ENCODE measurements at places on chromosomes 11 and 22.

- DNase-seq = no peak
Measured at GRCh38 chr11:126739499-126740145, 260.9 kb downstream of the KIRREL3 start.

- DNase-seq = no peak
Measured at GRCh38 chr11:112042161-112042960, 17.2 kb downstream of the DLAT start.

DNA sequence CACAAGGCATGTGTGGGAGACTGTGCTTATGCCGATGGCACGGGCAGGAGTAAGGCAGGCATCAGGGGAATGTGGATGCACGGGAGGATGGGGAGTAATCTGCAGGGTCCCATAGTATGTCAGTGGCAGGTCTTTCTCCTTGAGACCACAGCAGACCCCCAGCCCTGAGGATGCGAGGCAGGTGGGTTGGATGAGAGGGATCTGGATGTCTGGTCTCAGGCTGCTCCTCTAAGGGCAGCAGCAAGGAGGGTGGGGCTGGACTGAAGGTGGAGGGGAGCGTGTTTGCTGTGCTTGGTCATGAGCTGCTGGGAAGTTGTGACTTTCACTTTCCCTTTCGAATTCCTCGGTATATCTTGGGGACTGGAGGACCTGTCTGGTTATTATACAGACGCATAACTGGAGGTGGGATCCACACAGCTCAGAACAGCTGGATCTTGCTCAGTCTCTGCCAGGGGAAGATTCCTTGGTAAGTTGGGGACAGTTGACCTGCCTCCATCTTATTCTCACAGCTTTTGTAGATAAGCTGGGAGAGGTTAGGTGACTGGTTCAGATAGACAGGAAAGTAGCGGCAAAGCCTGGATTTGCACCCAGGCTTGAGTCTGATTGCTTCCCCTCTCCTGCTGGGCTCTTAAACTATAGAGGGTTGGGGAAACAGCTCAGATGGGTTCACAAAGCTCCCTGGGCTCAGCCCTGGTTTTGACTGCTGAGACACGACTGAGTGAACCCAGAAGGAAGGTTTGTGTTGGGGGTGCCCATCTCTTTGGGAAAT, at the start of gene APOL1:
Gene APOL1 (plus strand): TSS at position 380 of the 769 bp plus-strand sequence. CDS start 1,823 bp downstream, outside the sequence.
- peak; percentile 62 for DNase-seq

- DNase-seq = peak; percentile 4
Measured at GRCh38 chr11:5004424-5005274, 10.0 kb downstream of the OR51L1 start.

GRCh38 chr11:58428021-58428420, at the start of gene OR5B2:
OR5B2 (minus strand) TSS chr11:58428121; CDS start chr11:58423261, 4,860 bp downstream.
- no peak for DNase-seq

GRCh38 chr11:115776916-115777315, 272.7 kb upstream of the CADM1 start:
- DNase-seq = no peak

DNA sequence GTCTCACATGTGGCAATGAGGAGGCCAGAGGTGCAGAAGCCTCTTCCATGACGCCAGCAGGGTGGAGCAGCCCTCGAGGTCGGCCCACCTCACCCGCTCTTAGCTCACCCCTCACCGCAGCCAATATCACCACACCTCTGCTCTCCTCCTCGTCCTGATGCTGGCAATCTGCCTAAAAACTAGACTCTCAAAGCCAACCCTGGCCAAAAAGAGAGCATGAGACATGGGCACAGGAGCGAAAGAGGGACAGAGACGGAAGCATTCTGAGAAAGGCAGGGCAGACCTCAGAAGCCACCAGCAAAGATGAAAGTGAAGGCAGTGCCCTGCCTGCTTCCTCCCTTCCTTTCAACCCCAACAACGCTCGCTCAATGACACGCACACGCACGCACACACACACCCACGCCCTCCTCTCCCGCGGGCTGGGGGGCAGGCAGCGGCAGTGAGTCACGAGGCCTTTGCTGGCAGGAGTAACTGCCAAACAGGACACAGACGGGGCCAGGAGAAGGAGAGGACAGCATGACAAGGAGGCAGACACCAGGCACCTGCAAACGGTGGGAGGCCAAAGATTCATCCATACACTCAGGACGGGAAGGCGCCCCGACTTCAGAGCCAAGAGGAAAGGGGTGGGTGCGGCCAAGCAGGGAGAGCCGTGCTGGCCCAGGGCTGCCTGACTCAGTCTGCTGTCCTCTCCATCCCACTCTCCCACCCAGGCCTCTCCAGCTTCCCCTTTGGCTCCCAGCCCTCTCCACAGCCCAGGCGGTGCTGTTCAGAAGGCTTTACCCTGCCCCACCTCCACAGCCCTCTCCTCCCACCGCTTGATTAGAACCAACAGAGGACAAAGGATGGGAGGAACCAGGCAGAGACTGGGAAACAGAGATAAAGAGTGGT, 11.4 kb downstream of the IGSF9B start:
- peak; percentile 80 for DNase-seq

DNA sequence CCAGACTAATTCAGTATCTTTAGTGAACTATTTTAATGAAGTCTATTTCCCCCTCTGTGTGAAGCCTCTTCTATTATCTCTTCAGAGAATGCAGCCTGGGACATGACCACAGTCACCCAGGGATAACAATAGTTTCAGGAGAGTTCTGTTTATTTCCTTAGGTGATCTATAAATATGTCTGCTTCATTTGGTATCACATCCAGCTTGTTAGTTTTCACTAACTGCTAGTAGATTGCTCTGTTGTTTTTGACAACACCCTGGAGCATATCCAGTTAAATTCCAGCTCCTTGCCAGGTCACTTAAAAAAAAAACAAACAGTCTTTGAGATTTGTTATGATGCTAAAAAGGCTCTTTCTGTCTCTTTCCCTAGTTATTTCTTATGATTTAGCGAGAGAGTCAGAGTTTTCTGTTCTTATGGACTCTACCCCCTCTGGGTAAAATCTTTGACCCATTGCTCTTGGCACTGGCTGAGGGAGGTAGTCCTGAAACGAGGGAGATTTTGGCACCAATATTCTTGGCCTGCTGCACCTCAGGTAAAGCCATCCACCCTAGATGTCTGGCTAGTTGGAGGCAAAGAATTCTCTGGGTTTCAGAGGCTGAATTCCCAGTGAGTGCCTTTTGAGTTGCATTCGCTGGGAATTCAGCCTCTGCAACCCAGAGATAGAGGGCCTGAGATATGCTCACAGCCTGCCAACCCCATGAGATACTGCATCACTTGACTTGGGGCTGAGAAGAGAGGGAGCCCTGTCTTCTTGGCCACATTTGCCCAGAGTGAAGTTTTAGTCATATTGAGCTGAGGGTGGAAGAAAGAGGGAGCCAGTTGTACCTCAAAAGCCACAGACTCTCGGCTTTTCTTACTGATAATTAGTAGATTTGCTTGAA, 159.1 kb downstream of the PGR start:
- no peak for DNase-seq

DNA sequence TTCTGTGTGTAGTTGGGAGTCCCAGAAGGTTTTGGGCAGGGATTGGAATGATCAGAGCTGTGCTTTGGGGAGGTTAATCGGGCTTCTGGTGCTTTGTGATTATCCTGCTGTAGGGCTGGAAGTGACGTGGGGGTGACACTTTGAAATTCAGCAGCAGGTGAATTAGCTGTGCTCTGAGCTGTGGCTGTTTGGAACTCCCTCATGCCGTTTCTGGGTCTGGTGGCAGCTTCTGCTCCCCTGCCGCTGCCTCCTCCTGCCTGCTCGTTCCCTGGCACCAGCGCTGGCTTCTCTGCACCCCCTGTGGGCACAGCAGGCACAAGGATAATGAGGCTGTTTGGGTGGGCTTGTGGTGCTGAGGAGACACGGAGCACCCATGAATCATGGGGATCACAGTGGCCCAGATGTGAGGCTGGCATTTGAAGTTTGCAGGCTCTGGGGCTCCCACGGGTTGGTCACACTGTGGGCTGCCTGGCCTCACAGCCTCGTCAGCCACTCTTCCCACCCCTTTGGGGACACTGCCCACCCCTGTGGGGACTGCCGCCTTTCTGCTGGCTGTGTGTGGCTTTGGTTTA, 49.7 kb downstream of the TBC1D22A start:
- no peak for DNase-seq

GRCh38 chr11:5703741-5704536, 14.3 kb downstream of the TRIM22 start:
- DNase-seq = no peak
